ENCODE measurements at places on chromosomes 4 and X. TPM values are rescaled to one million over a fixed set of nuclear protein-coding genes. Genes with fewer than 3 reads are reported as not detected.
A peak's percentile ranks its signal among the peaks of the same experiment; 100 is the strongest.

DNA sequence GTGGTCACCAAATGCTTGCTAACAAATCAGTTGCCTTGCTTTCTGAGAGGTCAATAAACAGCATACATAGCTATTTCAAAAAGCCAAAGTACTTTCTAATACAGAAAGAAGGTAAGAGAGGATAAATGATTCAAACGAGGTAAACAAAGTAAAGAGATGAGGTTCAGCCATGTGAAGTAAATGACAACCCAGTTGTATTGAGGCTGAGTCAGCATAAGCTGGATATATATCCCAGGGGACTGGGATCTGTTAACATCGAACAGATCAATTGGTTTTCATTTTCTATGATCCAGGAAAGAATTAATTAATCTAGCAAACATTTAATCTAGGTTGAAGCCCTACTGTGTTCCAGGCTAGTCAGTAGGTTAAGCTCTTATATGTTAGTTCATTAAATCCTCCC lies 97.3 kb upstream of the GRIA3 start:
- no peak overlapping the region for H3K27ac ChIP-seq
- peaks cover 45% of the 10 kb centered on the region for H3K4me1 ChIP-seq
- H3K36me3 ChIP-seq = no peaks in the 10 kb centered on the region
- H3K4me3 ChIP-seq = no peak overlapping the region
- no peak for DNase-seq
- no peaks in the 10 kb centered on the region for H3K27me3 ChIP-seq

- H3K27me3 ChIP-seq = no peaks in the 10 kb centered on the region
- H3K4me3 ChIP-seq = peak overlapping the region; percentile 93
- peaks cover 29% of the 10 kb centered on the region for H3K4me1 ChIP-seq
- peak overlapping the region; percentile 89 for H3K27ac ChIP-seq
- H3K36me3 ChIP-seq = peaks cover 30% of the 10 kb centered on the region
Measured at GRCh38 chr4:121800638-121800960, 524 bp upstream of the EXOSC9 start.

GRCh38 chr4:53591372-53591892 lies at the start of gene LNX1:
Gene LNX1, minus strand, starts transcription at chr4:53591486. Its CDS starts 17,484 bp downstream, at chr4:53574002.
- peaks cover 6% of the 10 kb centered on the region for H3K4me1 ChIP-seq
- H3K27me3 ChIP-seq = no peaks in the 10 kb centered on the region
- no peak for DNase-seq
- no peak within 1 kb of the TSS for H3K27ac ChIP-seq
- no peak within 1 kb of the TSS for H3K4me3 ChIP-seq

DNA sequence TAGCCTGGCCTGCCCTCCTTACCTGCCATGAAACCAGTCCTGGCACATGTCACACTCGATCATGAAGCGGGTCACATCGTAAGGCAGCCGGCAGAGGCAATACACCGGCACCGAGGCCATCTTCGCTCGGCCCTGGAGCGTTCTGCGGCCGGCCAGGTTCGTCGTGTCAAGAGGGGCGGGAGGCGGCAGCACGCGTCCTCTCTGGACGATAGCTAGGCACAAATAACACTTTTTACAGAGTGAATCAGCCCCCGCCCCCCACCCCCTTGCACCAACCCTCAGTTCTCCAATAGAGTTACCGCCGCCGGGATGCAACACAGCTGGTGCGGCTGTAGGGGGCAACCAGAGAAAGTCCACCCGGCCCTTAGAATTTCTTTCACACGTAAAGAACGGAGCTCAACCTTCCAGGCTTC lies 1.7 kb downstream of the PHF8 start:
- H3K4me3 ChIP-seq = peak overlapping the region; percentile 89
- no peaks in the 10 kb centered on the region for H3K36me3 ChIP-seq
- no peak overlapping the region for H3K27ac ChIP-seq
- no peaks in the 10 kb centered on the region for H3K27me3 ChIP-seq
- no peaks in the 10 kb centered on the region for H3K4me1 ChIP-seq

KIF4A gene
- total RNA-seq = 5.6 TPM

GRCh38 chr4:73193155-73193554 lies 65.4 kb downstream of the ANKRD17 start:
- no peak overlapping the region for H3K4me3 ChIP-seq
- no peaks in the 10 kb centered on the region for H3K36me3 ChIP-seq
- H3K27me3 ChIP-seq = no peaks in the 10 kb centered on the region
- H3K27ac ChIP-seq = no peak overlapping the region
- peaks cover 12% of the 10 kb centered on the region for H3K4me1 ChIP-seq
- no peak for DNase-seq

MAGEH1 gene
- 37.2 TPM for total RNA-seq

- peaks cover 28% of the 10 kb centered on the region for H3K4me1 ChIP-seq
- no peaks in the 10 kb centered on the region for H3K27me3 ChIP-seq
- H3K4me3 ChIP-seq = peak within 1 kb of the TSS; percentile 90
Measured at GRCh38 chr4:112231779-112232713, at the start of gene AP1AR. Gene AP1AR, plus strand, starts transcription at chr4:112231787. Its CDS starts 305 bp downstream, at chr4:112232092.

DNA sequence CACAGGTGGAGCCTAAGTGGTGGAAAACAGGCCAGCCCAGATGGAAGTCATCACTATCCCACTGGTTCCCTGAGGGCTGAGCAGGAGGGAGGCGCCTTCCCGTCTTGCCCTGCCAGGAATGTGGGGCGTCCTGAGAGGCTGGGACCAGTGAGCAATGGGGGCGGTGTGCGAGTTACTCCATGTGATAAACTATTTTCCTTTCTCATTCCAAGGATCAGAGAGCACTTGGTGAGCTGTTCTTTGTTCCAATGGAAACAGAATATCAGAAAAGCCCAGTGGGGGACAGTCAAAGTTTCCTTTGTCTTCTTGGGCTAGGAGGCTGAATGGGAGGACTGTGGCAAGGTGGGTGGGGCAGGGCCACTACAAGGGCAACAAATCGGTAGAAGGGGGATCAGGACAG lies 86.2 kb downstream of the NHSL2 start:
- H3K27me3 ChIP-seq = no peaks in the 10 kb centered on the region
- H3K4me1 ChIP-seq = no peaks in the 10 kb centered on the region
- no peaks in the 10 kb centered on the region for H3K36me3 ChIP-seq

DNA sequence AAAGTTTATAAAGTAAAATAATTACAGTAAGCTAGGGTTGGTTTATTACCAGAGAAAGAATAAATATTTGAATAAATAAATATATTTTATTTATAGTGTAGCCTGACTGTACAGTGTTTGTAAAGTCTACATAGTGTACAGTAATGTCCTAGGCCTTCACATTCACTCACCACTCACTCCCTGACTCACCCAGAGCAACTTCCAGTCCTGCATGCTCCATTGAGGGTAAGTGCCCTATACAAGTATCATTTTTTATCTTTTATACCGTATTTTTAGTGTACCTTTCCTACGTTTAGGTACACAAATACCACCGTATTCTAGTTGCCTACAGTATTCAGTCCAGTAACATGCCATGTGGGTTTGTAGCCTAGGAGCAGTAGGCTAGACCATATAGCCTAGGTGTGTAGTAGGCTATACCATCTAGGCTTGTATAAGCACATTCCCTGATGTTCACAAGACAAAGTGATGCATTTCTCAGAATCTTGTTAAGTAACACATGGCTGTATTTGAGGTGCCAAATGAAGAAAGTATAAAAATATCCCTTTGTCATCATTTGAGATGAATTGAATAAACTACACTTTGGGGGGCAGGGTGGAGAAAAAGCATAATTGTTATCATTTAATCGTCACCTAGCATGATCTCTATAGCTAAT lies 14.7 kb upstream of the KLHL8 start:
- peak overlapping the region; percentile 51 for H3K27ac ChIP-seq
- H3K4me3 ChIP-seq = peak overlapping the region; percentile 76
- no peaks in the 10 kb centered on the region for H3K27me3 ChIP-seq
- H3K4me1 ChIP-seq = peaks cover 21% of the 10 kb centered on the region

DNA sequence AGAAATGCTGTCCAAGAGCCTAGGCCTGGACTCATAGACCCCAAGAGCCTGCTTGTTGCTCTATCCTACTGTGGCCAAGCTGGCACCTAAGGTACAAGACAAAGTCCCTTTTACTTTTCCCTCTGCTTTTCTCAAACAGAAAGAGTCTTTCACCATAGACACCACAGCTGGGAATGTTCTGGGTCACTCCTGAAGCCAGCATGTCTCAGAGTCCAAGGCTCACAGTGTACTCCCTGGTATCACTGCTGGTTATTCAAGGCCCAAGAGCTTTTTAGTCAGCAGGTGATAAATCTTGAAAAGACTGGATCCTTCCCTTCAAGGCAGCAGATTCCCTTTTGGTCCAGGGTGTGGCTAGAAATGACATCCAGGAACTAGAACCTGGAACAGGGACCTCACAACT lies 328.8 kb downstream of the IQCM start:
- no peaks in the 10 kb centered on the region for H3K4me1 ChIP-seq
- H3K36me3 ChIP-seq = no peaks in the 10 kb centered on the region
- no peak overlapping the region for H3K4me3 ChIP-seq
- no peak for DNase-seq

RPS6KA6 gene
- total RNA-seq = 5.4 TPM

LRCH2 gene
- 2.3 TPM for total RNA-seq

Data from GM23248 (cell line).